ENCODE measurements at places on chromosomes 7 and 10.

GRCh38 chr7:32043688-32044087 lies 26.5 kb downstream of the PDE1C start:
- peak; percentile 74 for DNase-seq

GRCh38 chr7:32952876-32953275 lies 4.4 kb upstream of the FKBP9 start:
- DNase-seq, result no peak

DNA sequence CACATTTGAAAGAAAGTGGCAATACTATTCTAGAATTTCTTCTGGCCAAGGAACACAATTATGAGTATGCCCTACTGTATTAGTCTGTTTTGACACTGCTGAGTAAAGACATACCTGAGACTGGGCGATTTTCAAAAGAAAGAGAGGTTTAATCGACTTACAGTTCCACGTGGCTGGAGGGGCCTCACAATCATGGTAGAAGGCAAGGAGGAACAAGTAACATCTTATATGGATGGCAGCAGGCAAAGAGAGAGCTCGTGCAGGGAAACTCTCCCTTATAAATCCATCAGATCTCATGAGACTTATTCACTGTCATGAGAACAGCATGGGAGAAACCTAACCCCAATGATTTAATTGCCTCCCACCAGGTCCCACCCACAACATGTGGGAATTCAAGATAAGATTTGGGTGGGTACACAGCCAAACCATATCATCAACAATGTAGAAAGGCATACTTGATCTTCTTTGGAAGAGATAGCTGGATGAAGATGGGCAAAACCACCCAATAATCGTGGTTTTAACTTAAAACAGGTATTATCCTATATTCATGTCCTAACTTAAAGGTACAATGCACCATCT lies 113.9 kb downstream of the ETV1 start:
- no peak for DNase-seq

GRCh38 chr7:108157606-108158335 lies 27.6 kb upstream of the LAMB4 start:
- no peak for DNase-seq

DNA sequence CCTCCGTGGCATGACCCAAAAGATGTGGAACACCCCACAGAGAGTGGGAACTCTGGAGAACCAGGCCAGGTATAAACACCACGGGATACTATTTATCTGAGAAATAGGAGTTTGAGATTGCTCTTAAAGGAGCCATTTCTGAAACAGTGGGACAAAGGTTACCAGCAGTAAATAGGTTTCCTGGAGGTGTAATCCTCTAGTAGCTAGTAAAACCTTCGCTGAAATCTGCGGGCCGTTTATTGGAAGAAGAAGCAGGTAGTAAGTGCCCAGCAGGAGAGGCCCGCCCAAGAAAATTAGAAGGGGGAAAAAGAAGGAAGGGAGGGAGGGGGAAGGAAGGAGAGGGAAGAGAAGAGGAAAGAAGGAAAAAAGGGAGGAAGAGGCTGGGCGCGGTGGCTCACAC lies 51.6 kb downstream of the CHST3 start:
- no peak for DNase-seq

DNA sequence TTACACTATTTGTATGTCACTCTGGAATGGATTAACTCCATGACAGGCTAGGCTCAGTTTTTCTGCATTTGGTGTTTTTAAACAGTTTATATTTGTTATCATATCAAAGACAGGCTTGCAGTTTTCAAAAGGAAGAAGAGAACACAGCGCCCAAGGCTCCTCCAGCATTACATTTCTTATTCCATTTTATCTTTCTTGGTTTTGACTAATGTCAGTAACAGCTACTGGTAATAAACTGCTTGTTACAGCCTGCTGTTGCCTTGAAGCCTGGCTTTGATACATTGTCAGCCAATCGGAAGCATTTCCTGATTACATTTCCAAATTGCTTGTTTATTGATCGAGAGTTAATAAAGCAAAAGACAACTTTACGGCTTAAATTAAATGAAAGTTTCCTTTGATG lies 166.0 kb upstream of the MDFIC start:
- no peak for DNase-seq

Measured in A172 (cell line).